ENCODE measurements at places on chromosomes 3 and 15.

DNA sequence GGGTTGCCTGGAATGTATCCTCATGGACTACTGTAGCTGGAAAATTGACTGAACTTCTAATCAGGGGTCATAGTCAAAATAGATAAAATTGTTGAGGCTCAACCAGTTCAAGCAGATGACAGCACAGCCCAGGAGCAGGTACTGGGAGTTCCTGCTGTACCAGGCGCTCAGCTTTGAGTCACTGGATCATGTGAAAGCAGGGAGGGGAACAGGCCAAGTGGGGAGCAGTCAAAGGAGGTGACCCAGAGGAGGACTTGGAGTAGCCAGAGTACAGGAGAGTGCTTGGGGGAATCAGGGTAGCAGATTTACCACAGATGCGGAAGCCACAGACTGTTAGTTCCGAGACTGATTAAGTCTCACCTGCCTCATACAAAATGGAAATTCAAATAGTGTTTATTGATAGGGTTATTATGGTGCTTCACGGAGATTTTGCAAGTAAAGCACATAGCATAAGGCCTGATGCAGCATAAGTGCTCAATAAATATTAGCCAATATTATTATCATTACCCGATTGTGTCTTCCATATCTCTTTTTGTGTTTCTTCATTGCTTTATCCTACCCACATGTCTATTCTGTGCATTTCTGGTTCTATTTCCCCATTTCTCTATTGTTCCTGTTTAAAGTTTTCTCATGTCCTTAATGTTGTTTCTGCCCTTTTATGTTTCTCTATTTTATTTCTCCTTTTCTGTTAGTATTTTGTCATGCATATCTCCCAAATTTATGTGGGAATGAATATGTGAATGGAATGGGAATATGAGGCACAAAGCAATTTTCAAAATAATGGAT lies 369.2 kb upstream of the MCTP2 start:
- no peak for DNase-seq

DNA sequence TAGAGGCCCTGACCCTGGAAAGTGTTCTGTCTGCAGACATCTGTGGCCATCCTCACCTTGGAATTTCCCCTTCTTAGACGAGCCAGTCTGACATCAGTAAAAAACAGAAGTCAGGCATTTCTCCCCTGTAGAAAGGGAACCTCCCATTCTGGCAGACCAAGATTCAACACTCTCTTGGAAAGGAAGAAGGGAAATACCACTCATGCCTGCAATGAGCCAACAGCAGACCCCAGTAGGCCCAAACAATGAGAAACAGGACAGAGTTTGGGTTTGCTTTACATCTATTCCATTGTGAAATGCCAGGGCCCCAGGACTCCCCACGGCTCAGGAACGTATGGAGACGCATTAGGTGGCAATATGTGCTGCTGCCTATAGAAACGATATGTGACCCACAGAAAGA lies 264.0 kb upstream of the NSMCE3 start:
- DNase-seq = no peak

DNA sequence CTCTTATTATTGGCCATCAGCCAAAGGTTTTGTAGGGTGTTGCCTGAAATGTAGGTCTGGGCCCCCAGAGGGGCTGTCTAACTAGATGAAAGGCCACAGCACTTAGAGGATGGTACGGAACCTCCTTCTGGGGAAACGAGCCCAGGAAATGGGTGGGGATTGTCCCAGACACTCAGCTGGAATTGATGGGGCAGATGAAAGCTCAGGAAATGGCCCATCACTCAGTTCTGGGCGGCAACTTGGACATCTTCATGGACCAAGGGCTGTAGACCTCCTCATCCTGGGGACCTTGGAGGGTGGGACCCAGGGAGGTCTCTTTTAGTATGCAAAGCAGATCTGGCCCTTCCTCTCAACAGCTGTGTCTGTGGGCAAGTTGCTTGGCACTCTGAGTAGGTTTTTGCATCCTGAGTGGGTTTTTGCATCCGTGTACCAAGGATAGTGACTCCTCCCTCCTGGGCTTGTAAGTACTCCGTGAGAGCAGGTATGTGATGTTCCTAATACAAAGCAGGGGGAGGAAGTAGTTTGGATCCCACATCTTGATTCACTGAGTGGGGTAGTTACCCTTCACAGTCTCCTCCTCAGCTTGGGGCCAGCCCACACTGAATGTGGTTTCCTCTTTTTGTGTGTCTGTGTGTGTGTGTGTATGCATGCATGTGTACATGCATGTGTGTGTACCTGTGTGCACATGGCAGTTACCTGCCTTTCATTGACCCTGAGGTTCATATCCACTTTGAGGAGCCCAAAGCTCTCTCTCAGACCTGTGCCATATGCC lies 292.0 kb downstream of the RPLP1 start:
- no peak for DNase-seq

- no peak for DNase-seq
These were observed 617.1 kb downstream of the NR2F2 start for GRCh38 chr15:96947296-96948229.

DNA sequence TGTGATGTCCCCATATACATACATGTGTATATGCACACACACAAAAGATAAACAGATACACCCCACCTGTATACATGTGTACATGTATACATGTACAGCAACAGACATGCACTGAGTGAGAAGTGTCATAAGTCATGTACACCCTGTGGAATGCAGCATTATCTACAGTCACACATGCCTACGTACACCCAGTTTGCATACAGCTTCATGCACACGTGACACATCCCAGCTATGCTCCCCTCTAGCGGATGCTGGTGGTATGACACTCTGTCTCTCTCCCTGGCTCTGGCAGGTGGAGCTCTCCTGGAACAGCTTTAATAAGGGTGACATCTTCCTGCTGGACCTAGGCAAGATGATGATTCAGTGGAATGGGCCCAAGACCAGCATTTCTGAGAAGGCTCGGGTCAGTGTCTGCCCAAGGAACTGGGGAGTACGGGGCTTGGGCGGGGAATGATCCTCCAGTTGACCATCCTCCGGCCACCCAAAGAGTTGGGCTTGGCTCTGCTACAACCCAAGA lies 6.3 kb downstream of the VILL start:
- DNase-seq = peak; percentile 33

DNA sequence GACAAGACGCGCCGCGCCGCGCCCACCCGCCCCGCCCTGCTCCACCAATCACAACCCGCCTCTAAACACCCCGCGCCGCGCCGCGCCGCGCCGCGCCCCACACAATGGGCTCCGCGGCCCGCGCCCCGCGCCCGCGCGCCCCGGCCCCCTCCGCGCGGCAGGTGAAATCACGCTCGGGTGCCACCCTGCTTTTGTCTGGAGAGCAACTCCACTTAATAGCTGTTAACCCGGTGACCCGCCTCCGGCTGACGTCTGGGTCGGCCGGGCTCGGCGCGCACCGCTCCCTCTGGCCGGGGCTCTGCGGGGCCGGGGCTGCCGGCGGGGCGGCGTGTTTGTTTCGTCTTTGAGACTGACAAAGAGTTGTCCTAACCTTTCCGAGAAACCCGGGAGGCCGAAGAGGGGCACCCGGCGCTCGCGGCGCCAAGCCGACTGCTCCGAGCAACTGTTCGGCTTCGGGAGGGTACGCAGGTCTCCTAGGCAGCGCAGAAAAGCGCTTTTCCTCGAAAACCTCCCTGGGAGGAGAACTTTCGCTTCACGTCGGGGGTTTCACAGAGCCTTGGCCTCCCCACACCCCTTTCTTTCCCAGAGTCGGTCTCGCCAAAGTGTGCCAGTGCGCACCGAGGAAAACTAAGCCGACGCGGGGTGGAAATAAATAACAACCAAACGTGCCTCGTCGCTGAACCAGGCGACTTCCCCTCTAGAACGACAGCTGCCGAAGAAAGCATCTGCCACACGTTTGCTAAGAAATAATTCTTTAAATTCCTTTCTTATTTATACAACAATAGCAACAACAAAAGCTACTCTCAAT lies 518.4 kb downstream of the FOXP1 start:
- peak; percentile 44 for DNase-seq

GRCh38 chr3:108092501-108092900 lies 1.7 kb upstream of the CD47 start:
- no peak for DNase-seq

GRCh38 chr15:70142322-70143191 lies 44.8 kb upstream of the TLE3 start:
- DNase-seq = no peak
